ENCODE measurements at places on chromosomes 3 and 15.

- no peak for DNase-seq
These were observed 35.0 kb upstream of the BSN start for GRCh38 chr3:49519296-49519695.

GRCh38 chr15:57476533-57476975 lies 100.2 kb downstream of the CGNL1 start:
- peak; percentile 23 for DNase-seq

- DNase-seq = peak; percentile 37
These were observed 542.6 kb downstream of the ZBBX start for GRCh38 chr3:166837535-166837934.

- no peak for DNase-seq
These were observed 70.6 kb upstream of the SNRK start for GRCh38 chr3:43215663-43216275.

GRCh38 chr3:24476871-24477656 lies 17.6 kb downstream of the THRB start:
- DNase-seq = no peak

GRCh38 chr15:48962662-48963523 lies 826 bp downstream of the SHC4 start:
- DNase-seq = no peak

- DNase-seq = no peak
These were observed 511.6 kb upstream of the PROK2 start for GRCh38 chr3:72296477-72297111.

DNA sequence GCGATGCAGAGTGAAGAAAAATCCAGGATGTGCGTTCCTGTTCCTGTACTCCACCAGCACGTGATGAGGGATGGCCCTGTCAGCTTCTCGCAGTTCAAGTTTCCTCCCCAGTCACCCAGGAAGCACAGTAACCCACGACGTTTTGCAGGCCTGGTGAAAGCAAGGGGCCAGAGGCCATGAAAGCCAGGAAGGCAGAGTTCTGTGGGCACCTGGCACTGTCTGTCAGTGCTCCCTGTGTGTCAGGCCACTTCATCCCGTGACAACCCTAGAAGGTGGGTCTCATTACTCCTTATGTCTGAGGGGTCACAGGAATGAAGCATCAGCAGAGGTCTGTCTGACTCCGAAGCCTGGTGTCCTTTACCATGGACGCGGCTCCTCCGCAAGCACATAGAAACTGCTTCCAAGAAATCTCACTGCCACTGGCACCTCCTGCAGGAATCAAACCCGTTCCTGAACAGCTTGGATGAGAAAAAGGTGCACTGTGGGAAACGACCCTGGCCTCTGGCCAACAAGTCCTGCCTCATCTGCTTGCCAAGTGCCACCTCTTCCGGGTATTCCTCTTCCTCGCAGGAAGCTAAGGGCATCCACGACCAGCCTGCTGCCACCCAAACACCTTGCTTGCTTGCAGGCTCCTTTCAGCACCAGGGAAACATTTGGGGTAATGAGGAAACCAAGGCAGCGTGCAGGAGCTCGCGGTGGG lies 14.6 kb downstream of the RAB43 start:
- no peak for DNase-seq

DNA sequence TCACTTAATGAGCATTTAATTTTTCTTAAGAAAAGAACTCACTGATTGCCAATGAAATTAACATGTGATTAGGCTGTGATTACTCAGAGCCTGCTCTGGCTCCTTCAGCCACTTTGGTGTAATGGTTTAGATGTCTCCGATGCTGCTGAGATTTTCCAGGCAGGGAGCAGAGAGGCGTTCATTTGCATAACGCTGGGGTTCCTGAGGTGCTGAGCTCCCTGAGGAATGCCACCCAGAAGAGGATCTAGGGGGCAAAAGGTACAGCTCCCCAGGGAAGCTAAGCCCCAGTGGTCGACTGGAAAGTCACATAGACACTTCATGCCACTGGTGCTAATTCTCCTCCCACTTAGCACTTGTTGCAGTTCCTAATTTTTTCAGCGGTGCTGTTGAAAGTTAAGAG lies 119.5 kb downstream of the USP13 start:
- DNase-seq = no peak

GRCh38 chr15:59657635-59658125 lies 365 bp upstream of the GTF2A2 start:
- no peak for DNase-seq

DNA sequence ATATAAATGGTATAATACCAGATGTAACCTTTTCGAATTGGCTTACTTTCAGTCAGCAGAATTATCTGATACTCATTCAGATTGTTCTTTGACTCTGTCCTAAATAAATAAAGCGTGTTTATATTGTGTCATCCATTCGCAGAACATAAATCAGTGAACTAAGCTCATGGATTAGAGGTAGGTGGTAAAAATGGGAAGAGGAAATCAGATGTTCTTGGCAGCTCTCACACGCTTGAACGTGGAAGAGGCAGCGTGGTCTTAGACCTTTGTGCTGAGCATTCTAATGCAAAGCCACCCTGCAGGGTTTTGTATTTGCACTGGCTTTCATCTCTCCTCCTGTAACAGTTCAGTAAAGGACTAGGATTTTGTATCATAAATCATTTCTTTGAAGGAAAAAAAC lies 441.4 kb downstream of the GABRG3 start:
- no peak for DNase-seq

- DNase-seq = no peak
These were observed 507 bp upstream of the MRPL3 start for GRCh38 chr3:131503320-131503635.

DNA sequence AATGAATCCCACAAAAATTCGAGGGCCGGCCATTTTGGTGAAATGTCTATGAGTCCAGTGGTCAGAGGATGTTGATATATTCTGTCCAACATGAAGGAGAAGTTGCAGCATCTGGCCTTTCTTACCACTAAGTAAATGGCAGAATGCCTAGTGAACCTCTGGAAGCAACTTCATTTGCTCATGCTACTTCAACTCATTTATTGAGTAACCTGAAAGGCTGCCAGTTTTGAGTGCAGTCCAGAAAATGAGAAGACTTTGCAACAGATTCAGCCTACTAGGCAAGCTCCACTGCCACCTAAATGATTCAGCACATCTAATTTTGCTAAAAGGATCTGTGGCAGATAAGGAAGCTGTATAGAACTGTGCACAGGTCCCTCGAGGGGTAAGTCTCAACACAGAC lies 265.0 kb downstream of the OPA1 start:
- no peak for DNase-seq

DNA sequence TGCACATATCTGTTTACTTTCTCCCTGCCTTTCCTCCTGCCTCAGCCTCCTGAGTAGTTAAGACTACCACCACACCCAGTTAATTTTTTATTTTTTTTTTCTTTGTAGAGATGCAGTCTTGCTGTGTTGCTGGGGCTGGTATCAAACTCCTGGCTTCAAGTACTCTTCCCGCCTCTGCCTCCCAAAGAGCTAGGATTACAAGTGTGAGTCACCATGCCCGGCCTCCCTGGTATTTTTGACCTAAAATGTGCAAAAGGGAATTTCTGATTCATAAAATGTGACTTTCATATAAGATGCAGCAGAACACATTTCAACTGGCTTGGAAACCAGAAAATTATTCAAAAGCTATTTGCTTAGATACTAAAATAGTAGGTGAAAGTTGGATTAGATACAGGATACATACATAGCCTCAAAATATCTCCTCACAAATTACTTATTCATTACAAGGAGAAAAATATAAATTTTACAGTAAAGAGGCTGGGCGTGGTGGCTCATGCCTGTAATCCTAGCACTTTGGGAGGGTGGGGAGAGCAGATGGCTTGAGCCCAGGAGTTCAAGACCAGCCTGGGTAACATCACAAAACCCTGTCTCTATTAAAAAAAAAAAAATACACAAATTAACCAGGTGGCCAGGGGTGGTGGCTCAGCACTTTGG lies 32.0 kb downstream of the MAP4 start:
- peak; percentile 62 for DNase-seq

DNA sequence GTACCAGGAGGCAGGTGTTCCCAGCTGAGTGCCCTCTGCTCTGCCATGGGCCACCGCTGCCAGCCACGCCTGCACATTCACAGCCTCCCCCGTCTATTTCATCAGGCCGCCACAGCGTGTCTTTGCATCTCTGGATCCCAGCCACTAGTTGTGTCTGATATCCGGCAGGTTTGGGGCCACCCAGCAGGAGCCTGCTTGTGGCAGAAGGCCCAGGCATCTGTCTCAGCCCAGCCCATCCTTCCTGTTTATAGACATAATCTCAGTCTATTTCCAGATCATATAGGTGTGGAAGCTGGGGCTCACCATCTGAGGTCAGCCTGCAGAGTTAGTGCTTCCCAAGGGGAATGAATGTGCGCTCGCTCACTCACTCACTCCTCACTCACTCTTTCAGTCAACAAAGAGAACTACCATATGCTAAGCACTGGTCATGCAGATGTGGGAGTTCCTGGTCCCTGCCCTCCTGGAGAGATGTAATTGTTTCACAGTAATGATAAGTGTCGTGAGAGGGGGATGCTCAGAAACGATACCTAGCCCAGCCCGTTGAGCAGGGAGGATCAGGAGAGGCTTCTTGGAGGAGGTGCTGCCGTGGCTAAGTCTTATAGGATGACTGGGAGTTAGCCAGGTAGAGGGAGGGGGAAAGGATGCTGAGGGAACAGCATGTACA lies 60.6 kb downstream of the FGD5 start:
- DNase-seq = no peak

- no peak for DNase-seq
These were observed 25.0 kb upstream of the MUSTN1 start for GRCh38 chr3:52859686-52860423.

GRCh38 chr15:52154896-52155865 lies 36.0 kb downstream of the GNB5 start:
- no peak for DNase-seq

- no peak for DNase-seq
These were observed 565.6 kb upstream of the AGTR1 start for GRCh38 chr3:148131990-148132638.

DNA sequence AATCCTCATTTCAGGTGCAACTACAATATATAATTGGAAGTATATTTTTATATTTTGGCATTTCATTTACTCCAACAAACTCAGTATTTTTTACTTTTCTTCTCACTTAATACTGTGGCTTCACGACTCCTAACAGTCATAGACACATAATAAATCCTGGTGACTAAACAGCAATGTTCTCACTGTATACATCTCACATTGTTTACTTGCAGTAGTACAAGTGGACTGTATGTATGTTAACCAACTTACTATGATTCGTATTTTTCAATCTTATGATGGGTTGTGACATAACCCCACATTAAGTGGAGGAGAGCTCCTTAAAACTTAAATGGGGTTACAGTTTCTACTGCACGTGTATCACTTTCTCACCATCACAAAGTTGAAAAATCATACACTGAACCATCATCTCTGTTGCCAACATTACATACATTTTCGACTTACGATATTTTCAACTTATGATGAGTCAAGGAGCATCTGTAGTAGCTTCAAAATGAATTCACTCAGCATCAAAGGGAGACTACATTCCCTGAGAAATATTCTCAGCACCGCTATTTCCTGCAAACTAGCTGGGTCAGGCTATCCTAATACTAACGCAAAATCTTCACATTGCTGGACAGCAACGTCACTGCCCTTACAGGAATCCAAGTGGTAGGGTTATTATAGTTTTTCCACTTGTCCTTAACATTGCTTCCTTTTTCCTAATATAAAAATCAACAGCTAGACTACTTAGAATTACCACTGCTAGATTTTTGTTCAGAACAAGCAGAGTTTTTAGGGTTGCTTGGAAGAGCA lies 7.3 kb downstream of the ADAM10 start:
- DNase-seq = no peak

DNA sequence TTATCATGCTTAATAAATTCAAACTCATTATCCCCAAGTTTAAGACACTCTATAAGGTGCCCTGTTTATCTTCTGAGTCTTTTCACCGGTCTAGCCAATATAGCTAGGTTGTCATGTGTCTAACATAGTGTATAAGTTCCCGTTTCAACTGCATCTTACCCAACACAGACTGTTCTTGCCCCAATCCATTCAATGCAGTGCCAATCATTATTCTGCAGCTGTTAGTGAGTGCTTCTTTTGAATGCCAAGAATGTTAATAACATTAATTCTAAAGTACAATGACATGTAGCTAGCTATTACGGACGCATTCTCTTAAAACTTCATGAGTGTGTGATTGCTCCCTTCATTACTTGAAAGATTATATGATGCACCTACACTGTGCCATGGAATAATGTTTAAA lies 646.4 kb upstream of the NR2F2 start:
- no peak for DNase-seq

DNA sequence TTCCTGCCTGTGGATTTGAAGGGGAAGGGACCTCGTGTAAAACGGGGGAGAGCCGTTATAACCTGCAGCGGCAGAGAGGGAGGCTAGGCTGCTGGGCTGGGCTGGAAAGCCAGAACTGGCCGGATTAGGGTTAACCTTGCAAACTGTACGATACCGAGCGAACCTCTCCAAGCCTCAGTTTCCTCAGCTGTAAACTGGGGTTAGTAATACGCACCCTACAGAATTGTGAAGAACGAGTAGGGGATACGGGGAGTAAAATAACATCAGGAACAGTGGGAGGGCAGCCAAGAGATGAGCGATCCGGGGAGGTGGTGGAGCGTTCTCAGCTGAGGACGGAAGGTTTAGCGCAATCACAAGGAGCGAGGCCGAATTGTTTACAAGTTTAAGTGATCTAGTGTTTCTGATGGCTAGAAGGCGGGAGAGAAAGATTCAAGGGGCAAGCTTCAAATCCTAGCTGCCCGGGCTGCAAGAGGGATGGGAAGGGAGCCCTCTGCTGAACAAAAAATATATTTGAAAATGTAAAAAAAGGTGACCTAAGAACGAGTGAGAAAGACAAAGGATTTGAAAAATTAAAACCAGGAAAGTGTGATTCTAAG lies 768 bp upstream of the SEMA5B start:
- peak; percentile 49 for DNase-seq

GRCh38 chr3:32778389-32778788 lies 39.4 kb upstream of the TRIM71 start:
- DNase-seq = no peak

- no peak for DNase-seq
These were observed 58.4 kb downstream of the TMEM44 start for GRCh38 chr3:194574639-194575483.

DNA sequence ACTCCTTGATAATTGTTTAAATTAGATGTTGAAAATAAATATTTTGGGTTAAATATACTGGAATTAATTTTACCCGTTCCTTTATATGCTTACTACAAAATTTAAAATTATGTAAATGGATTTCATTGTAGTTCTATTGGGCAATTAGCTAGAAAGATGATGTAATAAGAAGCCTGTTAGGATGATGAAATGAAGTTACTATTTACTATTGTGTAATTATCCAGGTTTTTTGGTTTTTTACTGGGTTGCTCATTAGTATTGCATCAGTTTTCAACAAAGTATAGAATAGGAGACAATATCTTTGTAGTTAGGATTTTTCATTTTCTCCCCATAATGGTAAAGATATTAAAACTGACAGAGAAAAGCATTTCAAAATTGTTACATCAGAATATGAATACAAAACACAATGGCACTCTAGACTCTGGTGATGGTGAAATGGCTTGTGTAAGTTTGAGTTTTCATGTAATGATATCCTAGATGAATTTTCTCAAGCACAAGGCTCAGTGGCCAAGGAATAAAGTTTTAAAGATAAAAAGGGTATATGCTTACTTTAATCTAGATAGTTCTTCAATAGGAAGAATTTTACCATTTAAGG lies 222.0 kb downstream of the P3H2 start:
- peak; percentile 63 for DNase-seq

All from foreskin keratinocyte (primary cell).